ENCODE measurements at places on chromosomes 1 and 21.

DNA sequence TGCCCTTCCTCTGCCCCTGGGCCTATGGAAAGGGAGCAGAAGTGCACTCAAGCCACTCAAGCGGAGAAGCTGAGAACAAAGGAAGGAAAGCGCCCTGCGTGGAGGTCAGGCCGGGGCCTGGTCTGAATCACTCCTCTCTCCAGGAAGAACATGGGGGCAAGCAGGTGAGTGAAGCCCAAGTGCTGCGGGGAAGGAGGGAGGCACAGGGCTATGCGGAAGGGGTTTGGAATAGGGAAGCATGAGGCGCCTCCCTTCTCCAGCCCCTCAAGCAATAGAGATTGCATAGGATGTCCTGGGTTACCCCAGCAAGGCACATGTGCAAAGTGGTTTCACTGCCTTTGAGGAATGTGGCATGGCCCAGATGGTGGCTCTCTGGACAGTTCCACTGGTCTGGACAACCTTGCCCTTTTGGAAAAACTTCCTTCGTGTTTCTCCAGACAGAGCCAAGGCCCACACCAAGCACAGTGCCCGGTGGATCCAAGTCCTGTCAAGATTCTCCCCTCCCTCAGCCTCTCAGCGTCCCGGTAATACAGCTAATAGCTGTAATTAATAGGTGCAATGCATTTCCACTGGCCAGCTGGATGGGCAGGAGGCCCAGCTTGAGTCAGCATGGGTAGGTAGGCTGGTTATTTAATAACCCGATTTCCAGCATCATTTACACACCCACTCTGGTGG lies 13.7 kb downstream of the BLACAT1 start:
- DNase-seq, result no peak

DNA sequence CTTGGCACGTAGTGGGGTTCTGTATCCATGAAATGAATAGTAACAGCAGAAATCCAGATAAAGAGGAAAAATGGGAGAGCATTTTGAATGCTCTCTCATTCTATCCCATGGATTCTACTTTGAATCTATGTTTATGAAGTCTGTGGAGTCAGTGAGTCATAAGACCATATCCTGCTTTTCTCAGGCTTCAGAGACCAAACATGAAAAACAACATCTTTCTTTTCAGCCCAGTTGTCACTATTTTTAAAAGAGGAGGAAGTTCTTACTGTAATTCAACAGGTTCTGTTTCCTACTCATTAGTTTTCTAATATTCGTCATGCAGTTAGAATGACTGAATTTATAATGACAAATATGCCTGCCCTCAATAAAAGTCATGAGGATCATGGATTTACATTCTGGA lies 39.4 kb upstream of the CD55 start:
- DNase-seq, result peak; percentile 15

GRCh38 chr1:72227667-72228066 lies 54.7 kb downstream of the NEGR1 start:
- no peak for DNase-seq

- DNase-seq, result no peak
Observed at GRCh38 chr21:18819507-18819906, 415.9 kb upstream of the TMPRSS15 start.

DNA sequence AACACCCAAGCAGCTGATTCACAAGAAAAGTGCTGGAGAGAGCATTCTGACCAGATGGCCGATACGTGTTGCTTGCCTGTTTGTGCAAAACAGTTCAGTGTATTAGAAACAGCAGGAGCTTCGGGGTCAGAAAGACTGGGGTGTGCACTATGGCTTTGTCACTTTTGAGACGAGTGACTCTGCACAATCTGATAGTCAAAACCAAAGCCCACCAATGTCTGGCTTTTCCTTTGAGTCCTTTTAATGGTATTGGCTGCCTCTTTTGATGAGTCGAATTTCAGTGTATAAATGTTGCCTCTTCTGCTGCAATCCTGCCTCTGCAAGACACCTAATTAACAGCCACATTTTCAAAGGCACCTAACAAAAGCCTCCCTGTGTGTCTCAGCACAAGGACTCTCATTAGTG lies 444.6 kb downstream of the AJAP1 start:
- DNase-seq, result no peak

DNA sequence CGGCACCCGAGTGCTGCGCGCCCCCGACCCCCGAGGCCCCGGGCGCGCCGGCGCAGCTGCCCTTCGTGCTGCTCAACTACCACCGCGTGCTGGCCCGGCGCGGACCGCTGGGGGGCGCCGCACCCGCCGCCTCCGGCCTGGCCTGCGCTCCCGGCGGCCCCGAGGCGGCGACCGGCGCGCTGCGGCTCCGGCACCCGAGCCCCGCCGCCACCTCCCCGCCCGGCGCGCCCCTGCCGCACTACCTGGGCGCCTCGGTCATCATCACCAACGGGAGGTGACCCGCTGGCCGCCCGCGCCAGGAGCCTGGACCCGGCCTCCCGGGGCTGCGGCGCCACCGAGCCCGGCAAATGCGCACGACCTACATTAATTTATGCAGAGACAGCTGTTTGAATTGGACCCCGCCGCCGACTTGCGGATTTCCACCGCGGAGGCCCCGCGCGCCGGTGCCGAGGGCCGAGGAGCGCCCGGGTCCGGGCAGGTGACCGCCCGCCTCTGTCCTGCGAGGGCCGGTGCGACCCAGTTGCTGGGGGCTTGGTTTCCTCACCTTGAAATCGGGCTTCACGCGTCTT lies 49.0 kb downstream of the SIM2 start:
- no peak for DNase-seq

- peak; percentile 17 for DNase-seq
Observed at GRCh38 chr1:116064616-116065015, 46.6 kb upstream of the MAB21L3 start.

DNA sequence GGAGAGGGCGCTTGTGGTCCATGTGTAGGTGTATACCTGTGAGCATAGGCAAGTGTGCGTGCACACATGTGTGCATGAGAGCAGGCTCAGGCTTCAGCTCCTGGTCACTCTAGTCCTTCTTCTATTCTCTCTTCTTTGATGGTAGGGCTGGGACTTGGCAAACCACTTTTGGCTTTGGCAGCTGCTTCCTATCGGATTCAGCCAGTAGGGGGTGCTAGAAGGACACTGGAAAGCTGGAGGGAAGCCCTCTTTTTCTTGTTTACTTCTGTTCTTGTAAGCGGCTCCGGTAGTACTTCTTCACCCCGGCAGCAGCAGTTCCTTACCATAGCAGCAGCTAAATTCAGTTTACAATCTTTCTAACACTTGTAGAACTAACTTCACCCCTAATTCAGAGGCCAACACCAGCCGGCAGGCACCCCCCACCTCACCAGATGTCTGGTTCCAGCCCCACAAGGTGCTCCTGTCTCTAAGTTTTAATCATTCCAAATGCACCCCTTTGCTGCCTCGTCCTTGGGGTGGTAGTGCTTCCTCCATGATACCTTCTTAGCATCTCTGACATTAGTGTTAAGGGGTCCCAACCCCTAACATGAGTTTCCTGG lies 25.1 kb downstream of the NENF start:
- peak; percentile 41 for DNase-seq

DNA sequence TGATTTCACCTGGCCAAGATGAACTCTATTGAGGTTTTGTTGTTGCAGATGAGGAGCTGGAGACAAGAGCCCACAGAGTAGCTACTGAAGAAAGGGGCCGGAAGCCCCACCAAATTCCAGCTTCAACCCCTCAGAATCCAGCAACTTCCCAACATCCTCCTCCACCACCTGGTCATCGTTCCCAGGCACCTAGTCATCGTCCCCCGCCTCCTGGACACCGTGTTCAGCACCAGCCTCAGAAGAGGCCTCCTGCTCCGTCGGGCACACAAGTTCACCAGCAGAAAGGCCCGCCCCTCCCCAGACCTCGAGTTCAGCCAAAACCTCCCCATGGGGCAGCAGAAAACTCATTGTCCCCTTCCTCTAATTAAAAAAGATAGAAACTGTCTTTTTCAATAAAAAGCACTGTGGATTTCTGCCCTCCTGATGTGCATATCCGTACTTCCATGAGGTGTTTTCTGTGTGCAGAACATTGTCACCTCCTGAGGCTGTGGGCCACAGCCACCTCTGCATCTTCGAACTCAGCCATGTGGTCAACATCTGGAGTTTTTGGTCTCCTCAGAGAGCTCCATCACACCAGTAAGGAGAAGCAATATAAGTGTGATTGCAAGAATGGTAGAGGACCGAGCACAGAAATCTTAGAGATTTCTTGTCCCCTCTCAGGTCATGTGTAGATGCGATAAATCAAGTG lies 14.3 kb downstream of the CD2 start:
- no peak for DNase-seq

DNA sequence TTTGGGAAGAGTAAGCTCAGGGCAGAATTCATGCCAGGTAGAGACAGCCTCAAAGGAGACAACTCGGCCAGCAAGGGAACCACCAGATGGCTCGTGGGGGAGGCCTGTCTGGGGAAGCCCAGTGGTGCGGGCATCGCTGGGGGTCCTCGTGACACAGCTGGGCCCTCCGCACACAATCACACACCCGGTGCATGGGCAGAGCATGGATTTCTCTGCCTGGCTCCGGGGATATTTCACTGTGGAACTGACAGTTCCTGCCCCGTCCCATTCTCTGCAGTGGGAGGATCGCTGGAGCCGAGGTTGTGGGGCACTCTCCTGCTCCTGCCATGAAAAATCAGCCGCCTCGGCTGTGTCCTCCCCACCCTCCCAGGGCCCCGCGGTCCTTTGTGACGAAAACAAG lies 108.0 kb downstream of the CRYAA start:
- DNase-seq, result no peak

DNA sequence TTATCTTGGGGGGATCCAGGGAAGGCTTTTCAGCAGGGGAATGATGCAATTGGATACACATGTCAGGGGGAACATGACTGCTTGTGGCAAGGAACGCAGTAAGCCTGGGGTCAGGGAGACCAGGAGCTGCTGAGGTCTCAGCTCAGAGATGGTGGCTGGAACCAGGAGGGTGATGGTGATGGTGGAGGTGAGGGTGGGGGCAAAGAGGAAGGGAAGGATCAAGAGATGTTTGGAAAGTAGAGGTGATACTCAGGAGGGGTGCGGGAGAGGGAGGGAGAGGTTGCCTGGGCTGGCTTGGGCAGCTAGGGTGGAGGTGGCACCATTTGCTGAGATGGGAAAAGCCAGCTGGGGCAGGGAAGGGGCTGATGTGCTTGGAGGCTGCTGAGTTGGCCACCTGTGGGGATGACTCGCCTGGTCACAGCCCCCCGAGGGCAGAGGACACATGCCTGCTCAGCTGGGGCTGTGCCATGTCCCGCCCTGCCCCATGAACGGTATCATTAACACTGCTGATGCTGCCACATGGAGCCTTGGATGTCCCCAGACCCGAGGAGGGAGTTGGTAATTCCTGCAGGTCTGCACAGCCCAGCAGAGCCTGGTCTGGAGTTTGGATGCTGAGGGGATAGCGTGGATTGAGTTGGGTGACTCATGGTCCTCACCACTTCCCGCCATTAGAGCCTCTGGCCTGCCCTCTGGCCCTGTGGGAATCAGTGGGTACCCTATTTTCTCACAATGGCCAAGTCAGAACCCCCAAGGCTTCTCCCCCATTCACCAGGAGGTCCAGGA lies 6.3 kb upstream of the PADI1 start:
- DNase-seq, result no peak

- DNase-seq, result no peak
Observed at GRCh38 chr1:206866062-206866461, 639 bp downstream of the IL20 start.

DNA sequence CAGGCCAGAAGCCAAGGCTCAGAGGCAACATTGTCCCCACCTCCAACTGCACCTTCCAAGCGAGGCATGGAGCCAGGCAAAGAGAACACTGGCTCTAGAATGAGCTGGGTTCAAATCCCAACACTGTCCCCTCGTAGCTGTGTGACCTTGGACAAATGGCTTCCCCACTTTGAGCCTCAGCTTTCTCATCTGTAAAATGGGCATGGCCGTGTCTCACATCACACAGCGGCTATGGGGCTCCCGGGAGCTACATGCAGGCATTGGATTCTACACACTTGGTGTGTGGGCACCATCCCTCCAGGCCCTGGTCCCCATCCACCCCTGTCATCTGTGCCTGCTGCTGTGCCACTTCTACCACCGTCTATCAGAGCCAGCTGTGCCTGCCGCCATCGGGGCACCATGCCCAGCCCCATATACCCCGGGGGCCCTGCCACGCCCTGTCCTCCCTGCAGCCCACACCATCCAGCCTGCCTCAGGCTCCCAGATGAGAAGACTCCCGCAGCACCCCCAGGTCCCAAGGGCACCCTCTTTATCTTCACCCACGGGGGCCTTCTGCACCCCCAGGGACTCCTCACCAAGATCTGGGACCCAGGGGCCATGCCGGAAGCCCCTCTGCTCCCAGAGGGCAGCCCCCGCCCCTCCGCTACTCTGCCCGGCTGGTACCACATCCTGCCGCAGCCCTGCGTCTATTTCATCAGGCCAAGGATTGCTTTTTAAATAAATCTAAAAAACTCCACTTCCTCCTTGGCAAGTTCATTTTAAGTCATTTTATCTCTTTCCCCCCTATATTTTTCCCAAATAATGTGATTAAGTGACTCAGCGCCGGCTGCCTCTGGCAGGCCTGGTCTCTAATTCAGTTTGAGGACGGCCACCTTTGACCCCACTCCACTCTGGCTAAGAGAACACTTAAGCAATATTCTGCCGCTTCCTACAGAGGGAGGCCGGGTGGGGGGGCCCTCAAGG lies 107.8 kb upstream of the TARDBP start:
- no peak for DNase-seq

DNA sequence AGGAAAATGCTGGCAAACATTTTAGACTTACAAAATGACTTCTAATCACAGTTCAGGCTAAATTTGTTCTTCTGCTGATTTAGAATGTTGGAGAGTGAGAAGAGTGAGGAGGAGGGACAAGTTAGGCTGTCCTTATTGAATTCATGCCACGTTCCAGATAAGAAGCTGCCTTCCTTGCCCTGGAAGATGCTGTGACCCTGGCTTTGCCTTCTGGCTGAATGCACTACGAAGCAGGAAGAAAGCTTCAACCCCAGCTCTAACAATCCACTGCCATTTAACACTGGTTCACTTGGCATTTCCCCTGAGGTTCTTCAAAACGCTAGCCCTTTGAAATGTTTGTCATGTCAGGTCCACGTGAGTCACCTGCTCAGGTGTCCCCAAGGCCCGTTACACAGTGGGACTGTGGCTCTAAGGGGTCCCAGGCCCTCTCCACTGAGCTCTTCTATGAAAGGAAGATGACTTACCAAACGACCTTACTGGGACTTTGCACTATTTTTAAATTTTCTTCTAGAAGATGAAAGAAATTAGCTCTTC lies 30.0 kb upstream of the LRRC8C start:
- no peak for DNase-seq

GRCh38 chr1:157509546-157510232 lies 42.6 kb downstream of the FCRL5 start:
- DNase-seq, result no peak

DNA sequence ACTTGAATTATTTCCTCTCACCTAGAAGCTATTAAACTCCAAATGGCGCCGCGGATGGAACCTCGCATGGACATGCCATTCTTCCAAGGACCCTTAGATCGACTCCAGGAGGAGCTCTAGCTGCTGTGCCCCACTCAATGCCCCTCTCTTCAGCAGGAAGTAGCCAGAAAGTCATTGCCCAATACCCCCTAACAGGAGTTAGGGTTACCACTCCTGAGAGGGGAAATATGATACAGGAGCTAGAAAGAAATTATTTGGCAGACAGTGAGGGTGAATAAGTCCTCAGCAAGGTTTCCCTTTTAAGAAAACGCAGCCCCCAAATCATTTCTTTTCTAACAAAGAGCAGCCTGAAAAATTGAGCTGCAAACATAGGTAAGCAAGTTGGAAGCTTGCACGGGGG lies 28.6 kb downstream of the TFB2M start:
- no peak for DNase-seq

- DNase-seq, result peak; percentile 88
Observed at GRCh38 chr21:42614811-42615351, 38.5 kb upstream of the PDE9A start.
